GM04504 (cell line): ENCODE measurements at places on chromosomes 12 and 14.

GRCh38 chr12:44976246-44976645, 74.7 kb downstream of the DBX2 start:
- no peak for DNase-seq

DNA sequence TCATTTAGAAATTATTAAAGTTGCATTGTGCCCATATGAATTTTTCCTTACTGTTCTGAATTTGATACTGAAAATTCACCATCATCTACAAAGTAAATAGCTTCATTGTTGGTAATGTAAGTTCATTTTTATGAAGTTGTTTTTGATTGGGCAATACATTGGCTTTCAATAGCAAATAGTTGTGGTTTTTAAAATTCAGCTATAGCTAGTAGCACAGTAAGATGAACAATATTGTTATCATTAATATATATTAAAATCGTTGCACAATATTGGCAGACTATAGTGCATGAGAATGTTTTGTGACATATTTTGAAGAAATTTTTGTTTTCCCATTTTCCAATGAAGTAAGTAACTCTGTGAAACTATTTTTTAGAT, 575.0 kb downstream of the PRKD1 start:
- DNase-seq, result no peak

DNA sequence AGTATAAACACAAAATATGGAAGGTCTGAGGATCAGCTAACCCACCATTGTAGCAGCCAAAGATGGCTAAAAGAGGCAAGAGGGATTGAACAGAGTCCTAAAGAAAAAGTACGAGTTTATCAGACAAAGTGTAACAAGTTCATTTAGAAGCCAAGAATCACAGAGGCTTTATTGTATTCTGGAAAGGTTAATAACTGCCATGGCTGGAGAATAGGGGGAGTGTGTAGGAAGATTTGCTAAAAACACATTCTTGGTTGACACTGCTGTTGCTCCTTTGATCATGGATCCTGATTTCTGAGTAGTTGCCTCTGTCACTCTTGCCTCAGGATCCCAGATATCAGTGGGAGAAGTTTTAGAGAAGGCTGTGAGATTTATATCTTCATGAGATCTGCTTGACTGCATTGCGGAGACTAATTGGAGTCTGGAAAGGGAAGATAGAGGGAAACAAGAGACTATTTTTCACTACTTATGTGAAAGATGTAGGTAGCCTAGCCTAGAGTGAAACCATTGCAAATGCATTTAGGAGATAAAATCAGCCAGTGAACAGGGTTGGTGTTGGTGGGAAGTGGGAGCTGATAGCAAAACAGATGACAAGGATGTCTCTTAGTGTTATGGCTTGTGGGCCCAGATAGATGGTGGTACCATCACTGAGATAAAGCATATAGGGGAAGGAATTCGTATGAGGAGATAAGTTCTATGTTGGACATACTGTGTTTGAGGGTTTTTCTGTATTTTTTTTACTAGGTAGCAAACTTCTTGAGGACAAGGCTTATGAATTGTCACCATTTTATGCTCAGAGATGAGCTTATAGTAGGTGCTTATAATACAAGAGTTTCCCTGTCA, 402.9 kb upstream of the PDE3A start:
- no peak for DNase-seq

DNA sequence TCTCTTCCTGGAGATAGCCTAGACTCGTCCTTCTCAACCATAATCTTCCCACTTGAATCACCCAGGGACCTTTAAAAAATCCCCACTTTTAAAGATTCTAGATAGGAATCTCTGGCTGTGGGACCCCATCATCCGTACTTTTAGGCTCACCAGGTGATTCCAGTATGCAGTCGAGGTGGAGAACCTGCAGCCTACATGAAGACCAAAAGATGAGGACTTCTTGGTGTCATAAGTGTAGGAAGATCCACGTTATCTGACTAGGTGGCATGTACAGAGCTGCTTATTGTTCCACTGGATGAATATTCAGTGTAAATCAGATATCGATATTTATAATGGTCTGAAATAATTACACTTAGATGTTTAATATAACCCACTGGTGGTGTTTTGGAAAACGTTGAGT, 2.6 kb downstream of the PRKCH start:
- no peak for DNase-seq

DNA sequence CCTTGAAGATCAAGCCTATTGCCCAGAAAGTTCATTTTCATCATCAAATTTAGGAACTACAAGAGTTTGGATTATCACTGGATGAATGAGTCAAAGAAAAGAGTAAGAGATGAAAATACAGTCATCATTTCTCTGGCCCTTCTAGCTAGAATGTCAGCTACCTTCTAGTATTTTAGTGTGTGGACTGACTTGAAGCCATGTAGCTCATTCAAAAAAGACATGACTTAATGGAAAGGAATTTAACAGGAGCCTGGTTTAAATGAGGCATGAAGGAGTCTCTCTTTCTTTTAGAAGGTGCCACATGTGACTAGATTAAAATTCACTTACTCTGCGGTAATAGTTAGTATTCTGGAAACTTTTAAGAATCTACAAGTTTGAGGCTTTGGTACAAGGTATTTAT, 7.1 kb downstream of the PTHLH start:
- DNase-seq, result no peak

GRCh38 chr12:12356467-12356895, 397 bp upstream of the BORCS5 start:
- no peak for DNase-seq

- no peak for DNase-seq
Observed at GRCh38 chr12:40646456-40646855, 45.8 kb upstream of the CNTN1 start.

- DNase-seq, result no peak
Observed at GRCh38 chr12:120468821-120469449, 613 bp downstream of the SRSF9 start.

DNA sequence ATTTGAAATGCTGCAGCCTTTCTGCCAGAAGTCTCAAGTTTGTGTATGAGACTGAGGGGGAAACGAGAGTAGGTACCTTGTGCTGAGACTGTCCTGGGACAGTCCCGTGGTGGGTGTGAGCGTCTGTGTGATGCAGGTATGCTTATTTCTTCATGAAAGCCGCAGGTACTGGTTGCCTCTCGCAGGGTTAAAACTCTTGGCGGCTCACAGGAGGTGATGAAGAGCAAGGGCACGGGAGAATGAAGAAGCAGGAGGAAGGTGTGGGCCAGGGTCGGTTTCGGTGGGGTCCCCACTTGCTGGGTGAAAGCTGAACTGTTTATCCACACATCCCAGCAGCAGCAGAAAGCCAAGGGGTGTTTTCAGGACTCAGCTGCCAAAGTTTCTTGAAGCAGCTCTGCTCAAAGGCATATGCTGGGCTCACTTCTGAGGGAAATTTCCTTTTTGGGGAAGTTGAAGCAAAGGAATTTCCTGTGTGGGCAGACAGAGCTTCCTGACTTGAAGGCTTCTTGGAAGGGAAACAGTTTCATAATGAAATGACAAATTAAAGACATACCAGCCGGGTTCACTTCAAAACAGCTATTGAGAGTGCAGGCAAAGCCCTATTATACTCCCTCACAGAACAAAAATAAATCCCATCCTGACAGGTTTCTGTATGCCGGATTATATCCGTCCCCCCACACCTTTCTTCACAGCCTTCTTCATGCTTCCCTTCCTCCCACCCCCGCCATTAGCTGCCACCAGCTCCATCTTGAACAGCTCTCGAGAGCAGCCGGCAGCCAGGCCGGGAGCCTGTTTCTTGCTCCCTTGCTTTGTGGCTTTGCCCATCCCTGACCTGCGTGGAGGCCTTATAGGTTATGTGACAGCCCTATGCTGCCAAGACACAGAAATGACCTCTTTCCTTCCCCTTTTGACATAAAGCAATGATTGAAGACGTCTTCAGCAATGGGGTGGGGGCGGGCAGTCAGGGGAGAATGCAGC, 116.6 kb downstream of the ETV6 start:
- peak; percentile 30 for DNase-seq

DNA sequence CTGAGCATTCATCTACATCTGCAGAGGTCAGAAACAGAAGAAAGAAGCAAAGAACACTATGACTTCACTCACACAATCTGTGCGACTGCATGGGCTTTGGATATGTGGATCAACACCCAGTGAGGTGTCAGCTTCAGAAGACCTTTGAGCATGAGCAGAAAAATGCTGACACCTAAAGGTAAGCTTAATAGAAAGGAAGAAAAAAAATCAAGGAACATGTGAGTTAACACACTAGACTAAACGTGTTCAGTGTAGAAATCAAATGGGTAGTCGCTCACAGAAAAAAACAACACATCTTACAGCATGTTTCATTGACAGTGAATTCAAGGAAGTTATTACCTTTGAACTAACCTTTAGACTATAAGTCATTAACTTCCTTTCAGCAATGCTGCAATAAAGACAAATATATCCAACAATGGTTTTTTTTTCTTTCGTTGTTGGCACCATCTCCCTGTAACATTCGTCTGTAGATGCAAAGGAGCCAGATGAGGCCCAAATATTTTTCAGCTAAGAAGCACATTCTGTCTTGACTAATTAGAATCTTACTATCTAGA, 30.9 kb downstream of the RTRAF start:
- DNase-seq, result no peak

GRCh38 chr12:57716305-57716704, 22.2 kb downstream of the AGAP2 start:
- no peak for DNase-seq

DNA sequence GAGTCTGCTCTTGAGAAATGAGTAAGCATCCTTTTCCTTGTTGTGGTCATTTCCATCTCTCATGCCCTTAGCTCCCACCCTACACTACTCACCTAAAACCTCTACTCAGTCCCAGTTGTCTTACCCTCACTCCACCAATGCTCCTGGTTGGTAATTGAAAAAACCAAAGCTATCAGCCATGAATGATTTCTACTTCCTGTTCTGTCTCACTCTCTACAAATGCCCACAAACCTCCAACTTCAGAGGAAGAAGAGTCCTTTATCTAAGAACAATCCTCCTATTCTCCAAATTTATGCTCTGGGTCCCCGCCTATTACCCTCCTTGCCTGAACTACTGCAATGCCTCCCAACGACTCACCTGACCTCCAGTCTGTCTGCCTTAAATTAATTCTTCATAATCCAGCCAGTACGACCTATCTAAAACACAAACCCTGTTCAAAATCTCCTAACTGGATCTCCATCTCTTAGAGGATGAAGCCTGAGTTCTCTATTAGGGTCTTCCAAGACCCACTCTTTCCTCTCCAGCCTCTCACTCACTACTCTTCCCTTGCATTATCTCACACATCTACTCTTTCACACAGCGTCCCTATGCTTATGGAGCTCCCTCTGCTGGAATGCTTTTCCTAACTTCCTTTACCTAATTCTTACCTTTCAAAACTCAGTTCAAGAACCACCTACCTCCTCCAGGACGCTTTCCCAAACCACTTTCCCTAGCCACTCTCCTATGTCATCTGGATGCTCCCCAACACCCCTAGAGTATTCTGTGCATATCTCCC, 2.2 kb downstream of the DHRS1 start:
- DNase-seq, result no peak

- DNase-seq, result no peak
Observed at GRCh38 chr14:97887690-97888089, 1090.5 kb downstream of the VRK1 start.

DNA sequence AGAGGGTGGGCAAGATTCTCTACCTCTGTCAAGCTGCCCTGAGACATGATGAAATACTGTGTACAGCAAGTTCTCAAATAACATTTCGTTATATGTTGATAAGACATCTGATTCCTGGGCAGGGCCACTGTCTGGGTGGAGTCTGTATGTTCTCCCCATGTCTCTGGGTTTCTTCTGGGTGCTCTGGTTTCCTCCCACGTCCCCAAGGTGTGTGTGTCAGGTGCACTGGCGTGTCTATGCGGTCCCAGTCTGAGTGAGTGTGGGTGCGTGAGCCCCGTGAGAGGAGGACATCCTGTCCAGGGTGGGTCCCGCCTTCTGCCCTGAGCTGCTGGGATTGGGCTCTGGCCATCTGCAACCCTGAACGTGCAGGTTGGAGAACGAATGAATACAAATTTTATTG, 29.6 kb downstream of the KCTD10 start:
- DNase-seq, result no peak

- DNase-seq, result no peak
Observed at GRCh38 chr12:68630598-68630997, 19.9 kb downstream of the RAP1B start.

GRCh38 chr12:116244474-116245090, 32.9 kb downstream of the MED13L start:
- no peak for DNase-seq

- peak; percentile 61 for DNase-seq
Observed at GRCh38 chr12:109147954-109148353, 31.6 kb downstream of the ACACB start.
